ENCODE measurements at places on chromosomes 5 and 9. TPM values are rescaled to one million over a fixed set of nuclear protein-coding genes. Genes with fewer than 3 reads are reported as not detected.

GRCh38 chr5:89396278-89396954, 513.4 kb upstream of the MEF2C start:
- no peak overlapping the region for H3K4me3 ChIP-seq
- no peaks in the 10 kb centered on the region for H3K36me3 ChIP-seq
- no peaks in the 10 kb centered on the region for H3K27me3 ChIP-seq
- H3K4me1 ChIP-seq = no peaks in the 10 kb centered on the region
- DNase-seq = no peak

GRCh38 chr9:20685769-20686168, 1.7 kb downstream of the FOCAD start:
- no peak for DNase-seq
- H3K36me3 ChIP-seq = no peaks in the 10 kb centered on the region
- no peak overlapping the region for H3K4me3 ChIP-seq
- H3K27me3 ChIP-seq = no peaks in the 10 kb centered on the region
- H3K4me1 ChIP-seq = peaks cover 21% of the 10 kb centered on the region

- no peaks in the 10 kb centered on the region for H3K4me1 ChIP-seq
- no peak overlapping the region for H3K4me3 ChIP-seq
These were observed 335.3 kb upstream of the TLE4 start for GRCh38 chr9:79236466-79236865.

- peaks cover 22% of the 10 kb centered on the region for H3K4me1 ChIP-seq
- H3K27me3 ChIP-seq = no peaks in the 10 kb centered on the region
- no peaks in the 10 kb centered on the region for H3K36me3 ChIP-seq
- H3K4me3 ChIP-seq = no peak overlapping the region
These were observed 58.4 kb downstream of the ARHGEF37 start for GRCh38 chr5:149639737-149640136.

DNA sequence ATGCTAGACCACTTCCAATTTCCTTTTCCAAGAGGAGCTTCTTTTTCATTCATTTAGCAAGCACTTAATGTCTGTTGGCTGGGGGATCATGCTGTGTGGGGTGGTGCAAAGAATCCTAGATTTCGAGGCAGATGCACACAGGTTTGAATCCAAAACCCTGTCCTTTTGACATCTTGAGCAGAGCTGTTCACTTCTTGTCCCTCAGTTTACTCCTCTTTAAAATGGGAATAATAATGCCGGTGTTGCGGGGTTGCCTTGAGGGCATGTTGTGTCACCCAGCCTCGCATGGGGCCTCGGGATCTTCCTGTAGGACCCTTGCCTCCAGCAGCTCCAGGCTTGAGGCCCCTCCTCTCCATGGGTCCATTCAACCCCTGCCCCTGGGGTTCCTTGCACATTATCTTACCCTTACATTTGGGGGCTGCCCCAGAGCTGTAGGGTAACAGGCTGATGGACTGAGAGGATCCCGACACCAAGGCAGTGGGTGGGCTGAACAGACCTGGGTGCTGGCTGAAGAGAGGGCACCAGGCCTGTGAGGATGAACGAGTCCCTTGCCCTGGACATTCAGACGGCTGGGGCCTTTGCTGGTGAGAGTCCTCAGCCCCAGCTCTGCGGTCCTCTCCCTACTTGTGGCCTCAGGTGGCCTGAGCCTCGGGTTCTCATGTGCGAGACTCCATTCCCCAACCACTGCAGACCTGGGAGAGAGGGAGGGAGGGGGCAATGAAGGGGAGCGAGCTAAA, 145.8 kb downstream of the BARX1 start:
- no peak overlapping the region for H3K4me3 ChIP-seq
- H3K36me3 ChIP-seq = no peaks in the 10 kb centered on the region
- H3K27ac ChIP-seq = no peak overlapping the region
- H3K27me3 ChIP-seq = no peaks in the 10 kb centered on the region
- no peaks in the 10 kb centered on the region for H3K4me1 ChIP-seq

DNA sequence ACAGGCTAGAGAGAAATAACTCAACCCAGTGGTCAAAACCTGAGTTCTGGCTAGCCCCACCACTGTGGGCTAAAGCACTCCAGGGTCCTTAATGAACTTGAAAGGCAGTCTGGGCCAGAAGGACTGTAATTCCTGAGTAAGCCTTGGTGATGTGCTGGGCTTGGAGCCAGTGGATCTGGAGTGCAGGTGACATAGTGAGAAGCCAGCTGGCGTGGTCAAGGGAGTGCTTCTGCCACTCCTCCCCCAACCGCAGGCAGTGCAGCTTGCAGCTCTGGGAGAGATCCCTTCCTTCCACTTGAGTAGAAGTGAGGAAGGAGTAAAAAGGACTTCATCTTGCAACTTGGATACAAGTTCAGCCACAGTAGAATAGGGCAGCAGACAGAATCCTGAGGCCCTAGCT, 424.0 kb downstream of the CDH18 start:
- H3K4me3 ChIP-seq = no peak overlapping the region
- H3K36me3 ChIP-seq = no peaks in the 10 kb centered on the region
- H3K27me3 ChIP-seq = no peaks in the 10 kb centered on the region
- no peaks in the 10 kb centered on the region for H3K4me1 ChIP-seq
- no peak overlapping the region for H3K27ac ChIP-seq

DNA sequence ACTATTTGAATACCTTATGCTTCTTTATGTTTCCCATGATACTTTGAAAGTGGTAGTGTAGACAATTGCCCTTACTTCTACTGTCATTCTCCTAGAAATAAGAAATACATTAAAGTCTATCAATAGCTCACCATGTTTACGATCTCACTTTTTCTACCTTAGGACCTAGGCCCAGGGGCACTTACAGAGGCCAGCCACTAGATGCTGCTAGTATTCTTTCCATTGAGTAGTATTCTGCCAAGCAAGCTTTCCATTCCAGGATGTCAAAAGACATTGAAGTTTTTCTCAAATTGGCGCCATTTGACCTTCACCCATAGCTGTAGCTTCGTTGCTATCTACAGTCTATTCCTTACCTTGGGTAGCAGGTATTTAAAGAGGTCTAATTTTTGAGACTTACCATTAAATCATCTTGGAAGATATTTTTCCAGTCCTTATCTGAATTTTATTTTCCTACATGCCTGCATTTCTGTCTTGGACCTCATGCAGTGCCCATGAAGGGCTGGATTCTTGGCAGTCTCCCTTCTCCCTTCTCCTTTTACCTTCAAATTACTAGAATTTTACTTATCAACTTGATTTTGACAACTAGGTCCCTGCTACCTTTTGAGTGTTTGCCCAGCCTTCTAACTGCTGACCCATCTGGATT, 246.0 kb upstream of the NUDT12 start:
- no peak overlapping the region for H3K4me3 ChIP-seq
- H3K27ac ChIP-seq = no peak overlapping the region
- no peaks in the 10 kb centered on the region for H3K36me3 ChIP-seq
- no peaks in the 10 kb centered on the region for H3K27me3 ChIP-seq
- DNase-seq = no peak
- H3K4me1 ChIP-seq = no peaks in the 10 kb centered on the region

GRCh38 chr9:128706045-128706444, 3.7 kb downstream of the PKN3 start:
- H3K4me3 ChIP-seq = no peak overlapping the region
- no peak for DNase-seq
- H3K36me3 ChIP-seq = no peaks in the 10 kb centered on the region
- peaks cover 12% of the 10 kb centered on the region for H3K4me1 ChIP-seq
- H3K27ac ChIP-seq = no peak overlapping the region
- no peaks in the 10 kb centered on the region for H3K27me3 ChIP-seq

DNA sequence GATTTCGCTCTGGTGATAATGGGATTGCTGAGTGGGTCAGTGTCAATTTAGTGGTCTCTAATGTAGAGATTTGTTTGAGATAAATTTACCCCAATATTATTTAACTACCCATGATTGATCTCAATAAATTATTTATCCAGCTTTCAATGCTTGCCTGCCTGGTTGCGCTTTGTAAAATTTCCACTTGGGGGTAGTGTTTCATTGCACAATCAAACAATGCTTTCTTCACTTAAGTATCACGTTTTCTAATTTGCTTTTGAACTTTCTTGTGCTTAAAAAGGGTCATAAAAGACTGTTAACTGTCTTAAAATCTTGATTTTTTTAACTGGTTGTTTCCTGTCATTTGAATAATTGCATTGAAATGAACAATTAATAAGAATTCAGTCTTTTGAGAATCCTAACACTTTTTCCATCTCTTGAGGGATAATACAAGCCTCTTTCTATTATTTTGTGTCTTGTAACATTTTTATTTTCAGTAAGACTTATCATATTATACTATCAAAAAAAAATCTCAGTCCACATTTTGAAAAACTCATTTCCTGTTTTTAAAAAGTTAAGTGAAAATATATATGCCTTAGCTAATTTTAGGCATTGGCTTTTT, 18.7 kb downstream of the HSD17B4 start:
- H3K27ac ChIP-seq = no peak overlapping the region
- no peak for DNase-seq
- no peak overlapping the region for H3K4me3 ChIP-seq
- peaks cover 14% of the 10 kb centered on the region for H3K36me3 ChIP-seq
- no peaks in the 10 kb centered on the region for H3K4me1 ChIP-seq

DNA sequence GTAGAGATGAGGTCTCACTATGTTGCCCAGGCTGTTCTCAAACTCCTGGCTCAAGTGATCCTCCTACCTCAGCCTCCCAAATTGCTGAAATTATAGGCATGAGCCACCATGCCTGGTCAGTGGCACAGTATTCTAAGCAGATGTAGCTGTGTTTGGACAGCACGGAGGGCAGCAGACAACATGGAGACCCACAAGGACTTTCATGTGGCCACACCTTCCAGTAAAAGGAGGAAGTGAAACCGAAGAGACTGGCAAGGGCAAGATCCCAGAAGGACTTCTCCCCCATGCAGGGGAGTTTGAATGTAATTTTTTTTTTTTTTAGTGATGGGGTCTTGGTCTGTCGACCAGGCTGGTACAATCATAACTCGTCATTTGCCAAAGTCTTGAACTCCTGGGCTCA, 172.2 kb downstream of the TRPM3 start:
- H3K36me3 ChIP-seq = no peaks in the 10 kb centered on the region
- H3K27me3 ChIP-seq = no peaks in the 10 kb centered on the region
- H3K27ac ChIP-seq = no peak overlapping the region
- DNase-seq = no peak

- H3K27me3 ChIP-seq = no peaks in the 10 kb centered on the region
- no peak overlapping the region for H3K27ac ChIP-seq
- no peak for DNase-seq
- H3K4me1 ChIP-seq = no peaks in the 10 kb centered on the region
- no peak overlapping the region for H3K4me3 ChIP-seq
These were observed 73.8 kb downstream of the SNCAIP start for GRCh38 chr5:122385808-122386207.

GRCh38 chr9:125739436-125739835, 7.7 kb upstream of the PBX3 start:
- no peak for DNase-seq
- H3K4me1 ChIP-seq = no peaks in the 10 kb centered on the region
- H3K4me3 ChIP-seq = no peak overlapping the region

GRCh38 chr5:139299486-139299885, 5.9 kb downstream of the MATR3 start:
- H3K36me3 ChIP-seq = no peaks in the 10 kb centered on the region
- no peak overlapping the region for H3K4me3 ChIP-seq
- DNase-seq = no peak
- H3K27ac ChIP-seq = no peak overlapping the region
- H3K27me3 ChIP-seq = no peaks in the 10 kb centered on the region

DNA sequence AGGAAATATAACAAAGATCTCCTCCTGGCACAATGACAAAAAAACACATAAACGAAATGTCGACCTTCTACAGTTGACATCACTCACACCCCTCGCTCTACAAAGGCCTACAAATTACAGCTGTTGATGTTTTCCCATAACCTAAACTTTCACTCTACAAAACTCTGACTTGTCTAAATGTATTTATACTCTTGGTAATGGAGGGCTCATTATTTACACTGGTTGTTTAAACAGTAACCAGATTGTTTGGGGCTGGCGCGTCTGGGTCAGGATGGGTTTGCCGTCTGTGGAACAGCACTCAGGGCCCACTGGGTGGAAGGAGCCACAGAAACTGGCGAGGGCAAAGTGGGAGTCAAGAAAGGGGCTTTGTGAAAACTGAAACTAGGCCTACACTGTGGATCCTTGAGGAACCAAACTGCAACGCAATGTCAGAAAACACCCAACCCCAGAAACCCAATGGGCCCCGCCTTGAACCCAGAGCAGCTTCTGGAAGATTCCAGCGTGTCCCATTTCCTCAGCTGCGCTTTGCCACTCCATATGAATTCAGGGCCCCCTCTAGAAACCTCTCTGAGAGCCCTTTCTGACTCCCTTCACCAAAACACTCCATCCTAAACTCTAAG, 136.7 kb downstream of the ROR2 start:
- peaks cover 46% of the 10 kb centered on the region for H3K4me1 ChIP-seq
- no peaks in the 10 kb centered on the region for H3K36me3 ChIP-seq
- DNase-seq = no peak
- H3K4me3 ChIP-seq = no peak overlapping the region
- H3K27ac ChIP-seq = no peak overlapping the region

DNA sequence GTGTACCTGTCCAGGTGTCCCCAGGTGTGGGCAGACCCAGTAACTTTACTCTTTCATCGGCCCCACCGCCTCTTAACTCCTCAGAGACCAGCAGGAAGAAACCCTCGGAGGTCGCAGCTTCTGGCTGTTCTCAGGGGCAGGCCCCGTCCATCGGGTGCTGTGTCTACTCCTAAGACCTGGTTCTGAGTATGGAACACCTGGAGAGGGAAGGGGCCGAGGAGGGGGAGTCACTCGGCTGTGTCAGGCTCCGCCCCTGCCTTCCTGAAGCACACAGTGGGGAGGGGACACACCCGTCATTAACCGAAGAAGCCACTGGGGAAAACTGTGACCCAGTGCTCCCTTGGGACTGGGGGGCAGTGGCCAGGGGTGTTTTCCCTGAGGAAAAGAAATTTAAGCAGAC, 22.3 kb downstream of the NTNG2 start:
- H3K4me1 ChIP-seq = peaks cover 22% of the 10 kb centered on the region
- DNase-seq = no peak

- H3K4me1 ChIP-seq = no peaks in the 10 kb centered on the region
- no peak overlapping the region for H3K27ac ChIP-seq
- no peaks in the 10 kb centered on the region for H3K27me3 ChIP-seq
- H3K36me3 ChIP-seq = no peaks in the 10 kb centered on the region
- no peak for DNase-seq
These were observed 123.9 kb downstream of the FBXL17 start for GRCh38 chr5:108257996-108258395.

ARSK gene
- 6.0 TPM for total RNA-seq

AK8 gene
- total RNA-seq = not detected

PCDHGB7 gene
- 6.0 TPM for total RNA-seq

INSL4 gene
- total RNA-seq = not detected

ADAMTS6 gene
- total RNA-seq = 0.74 TPM

All from right atrium auricular region (tissue), 2 donors.